ENCODE measurements at places on chromosomes 3 and 15.

GRCh38 chr3:124260206-124260915, 268.4 kb upstream of the ROPN1 start:
- no peak for DNase-seq

- no peak for DNase-seq
Measured at GRCh38 chr3:119723022-119723421, 20.2 kb downstream of the CFAP91 start.

DNA sequence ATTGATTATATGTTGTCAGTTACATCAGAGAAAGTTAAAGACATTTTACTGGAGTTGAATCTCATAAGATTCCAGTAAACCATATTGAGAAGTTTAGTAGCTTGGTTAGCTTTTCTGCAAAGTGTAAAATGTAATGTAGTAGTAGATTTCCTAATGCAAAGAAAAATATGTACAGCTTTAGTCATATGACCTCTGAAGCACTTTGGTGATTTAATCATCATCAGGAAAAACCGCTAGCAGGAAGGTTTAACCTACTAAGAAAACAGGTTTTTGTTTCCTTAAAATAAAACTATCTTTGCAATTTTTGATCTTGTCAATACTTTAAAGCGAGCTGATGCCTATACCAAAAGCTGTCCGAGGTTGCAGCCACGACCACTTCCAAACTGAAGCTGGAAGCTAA, 364.6 kb upstream of the ZNF385D start:
- no peak for DNase-seq

DNA sequence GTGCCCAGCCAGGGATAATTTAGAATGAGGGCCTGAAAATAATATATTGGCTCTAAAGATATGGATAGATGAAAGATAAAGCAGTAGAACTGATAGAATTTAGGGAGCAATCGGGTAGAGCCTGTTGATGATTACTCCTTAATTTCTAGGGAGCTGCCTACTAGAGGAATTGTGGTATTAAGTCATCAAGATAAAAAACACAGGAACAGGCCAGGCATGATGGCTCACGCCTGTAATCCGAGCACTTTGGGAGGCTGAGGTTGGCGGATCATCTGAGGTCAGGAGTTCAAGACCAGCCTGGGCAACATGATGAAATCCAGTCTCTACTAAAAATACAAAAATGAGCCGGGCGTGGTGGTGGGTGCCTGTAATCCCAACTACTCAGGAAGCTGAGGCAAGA, 130.4 kb downstream of the PCCB start:
- DNase-seq = no peak

DNA sequence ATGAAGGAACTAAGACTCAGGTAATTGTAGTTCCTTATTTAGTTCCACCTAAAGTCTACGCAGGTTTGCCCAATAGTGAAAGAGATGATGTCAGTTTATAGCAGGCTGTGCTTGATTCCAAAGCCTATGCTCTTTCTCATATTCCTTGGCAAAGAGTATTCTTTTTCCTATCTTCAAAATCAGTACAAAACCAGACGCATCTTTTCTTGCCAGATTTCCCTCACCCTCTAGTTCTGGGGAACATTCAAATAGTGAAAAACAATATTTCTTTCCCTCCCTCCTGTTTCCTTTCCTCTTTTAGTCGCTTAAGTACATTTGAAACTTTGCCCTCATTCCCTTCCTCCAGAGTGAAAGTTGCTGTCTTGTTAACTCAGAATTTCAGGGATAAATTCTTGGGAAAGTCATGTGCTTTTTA, 134.6 kb upstream of the PDZRN3 start:
- DNase-seq = no peak

- no peak for DNase-seq
Measured at GRCh38 chr3:120396469-120396868, 47.3 kb upstream of the LRRC58 start.

DNA sequence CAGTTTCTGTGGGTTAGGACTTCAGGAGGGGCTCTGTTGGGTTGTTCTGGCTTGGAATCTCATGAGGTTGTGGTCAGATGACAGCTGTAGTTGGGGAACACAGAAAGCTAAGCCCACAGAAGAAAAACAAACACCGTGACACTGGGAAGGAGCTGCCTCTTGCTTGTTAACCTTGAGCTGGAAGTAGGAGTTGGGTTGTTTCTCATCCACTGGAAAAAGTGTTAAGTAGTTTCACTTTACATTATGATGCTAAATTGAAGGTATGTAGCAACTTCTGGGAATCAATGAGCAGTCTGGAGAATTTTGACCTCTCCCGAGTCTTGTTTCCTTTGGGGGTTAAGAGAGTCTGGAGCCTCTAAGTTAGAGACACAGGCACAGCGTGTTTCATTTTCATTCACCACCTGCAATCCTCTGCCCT, 20.4 kb downstream of the HACD3 start:
- no peak for DNase-seq

GRCh38 chr15:101024706-101025500, 105.7 kb downstream of the LRRK1 start:
- DNase-seq = no peak

DNA sequence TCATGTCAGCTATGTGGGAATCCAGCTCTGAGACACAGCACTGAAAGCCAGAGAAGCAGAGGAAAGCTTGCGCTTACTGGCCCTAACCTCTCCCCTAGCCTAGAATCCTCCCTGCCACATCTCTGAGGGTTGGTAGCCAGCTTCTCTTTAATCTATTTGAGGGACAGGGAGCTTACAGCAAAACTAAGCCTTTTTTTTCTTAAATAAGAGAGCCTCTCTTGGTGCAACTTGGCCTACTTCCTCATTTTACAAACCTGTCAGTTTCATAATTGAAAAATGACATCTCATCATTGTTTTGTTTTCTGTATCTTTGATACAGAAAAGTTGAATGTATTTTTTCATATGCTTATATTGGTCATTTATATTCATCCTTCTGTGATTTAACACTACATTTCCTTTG, 193.9 kb downstream of the ZNF621 start:
- no peak for DNase-seq

All from activated T-helper 1 cell treated with anti-CD3 and anti-CD28 coated beads, Interleukin-2, amount 50 U/mL, for 16 hours (primary cell).